Progenitor cell of endocrine pancreas (in vitro differentiated cells): ENCODE measurements at places on chromosomes 7 and 10.

DNA sequence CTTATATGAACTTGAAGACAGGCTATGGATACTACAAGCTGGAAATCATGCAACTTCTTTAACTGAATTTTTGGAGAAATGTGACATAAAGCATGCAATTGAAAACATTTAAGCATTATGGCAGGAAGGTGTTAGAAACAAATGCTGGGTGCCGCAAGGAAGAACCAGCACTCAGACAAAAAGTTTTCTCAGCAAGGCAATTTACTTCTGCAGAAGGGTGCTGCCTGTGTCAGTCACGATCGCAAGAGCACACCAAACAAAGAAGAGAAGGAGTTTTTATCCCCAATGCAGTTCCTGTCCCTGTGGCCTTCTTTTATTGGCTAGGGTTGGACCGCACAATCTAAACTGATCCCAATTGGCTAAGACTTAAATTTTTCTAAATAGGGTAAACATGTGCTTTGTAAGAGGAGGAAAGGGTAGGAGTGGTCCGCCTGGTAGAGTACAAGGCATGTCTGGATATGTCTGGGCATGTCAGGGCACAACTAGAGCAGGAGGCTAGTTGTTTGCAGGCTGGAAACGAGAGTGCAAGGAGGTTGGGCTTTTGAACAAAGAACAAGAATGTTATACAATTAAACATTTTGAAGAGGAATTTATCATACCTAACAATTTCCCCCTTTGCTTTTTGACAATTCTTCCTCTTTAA, 109.6 kb upstream of the FAM3C start:
- no peak overlapping the region for H3K27ac ChIP-seq
- no peaks in the 10 kb centered on the region for H3K27me3 ChIP-seq
- DNase-seq, result no peak
- H3K4me1 ChIP-seq, result no peaks in the 10 kb centered on the region

- peak overlapping the region; percentile 99 for H3K27ac ChIP-seq
- peaks cover 2% of the 10 kb centered on the region for H3K36me3 ChIP-seq
- peak overlapping the region; percentile 94 for H3K4me3 ChIP-seq
Measured at GRCh38 chr7:44999245-45000092, 532 bp upstream of the CCM2 start.

DNA sequence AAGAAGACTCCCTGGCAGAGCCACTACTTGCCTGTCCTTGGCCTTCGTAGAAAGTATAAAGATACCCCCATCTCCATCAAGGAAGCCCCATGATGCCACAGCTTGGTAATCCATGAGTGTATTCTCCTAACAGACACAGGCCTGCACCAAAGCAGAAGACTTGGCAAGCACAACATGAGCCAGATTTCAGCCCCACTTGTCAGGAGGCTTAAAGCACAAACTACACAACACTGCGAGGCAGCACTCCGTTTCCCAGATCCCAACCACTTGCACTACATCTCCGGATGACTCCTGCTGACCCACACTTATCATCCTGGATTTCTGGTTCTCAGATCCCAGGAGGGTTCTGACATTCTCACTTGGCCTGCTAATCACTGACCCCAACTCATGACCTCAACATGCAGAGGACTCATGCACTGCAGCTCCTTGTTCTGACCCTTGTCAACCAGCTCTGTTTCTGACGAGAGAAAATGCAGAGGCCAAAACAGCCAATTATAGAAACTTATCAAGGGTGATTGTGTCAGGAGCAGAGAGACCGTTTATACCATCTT, 100.8 kb downstream of the RELN start:
- no peak overlapping the region for H3K27ac ChIP-seq
- DNase-seq, result no peak
- peaks cover 2% of the 10 kb centered on the region for H3K4me1 ChIP-seq
- no peaks in the 10 kb centered on the region for H3K36me3 ChIP-seq
- peaks cover 8% of the 10 kb centered on the region for H3K27me3 ChIP-seq

DNA sequence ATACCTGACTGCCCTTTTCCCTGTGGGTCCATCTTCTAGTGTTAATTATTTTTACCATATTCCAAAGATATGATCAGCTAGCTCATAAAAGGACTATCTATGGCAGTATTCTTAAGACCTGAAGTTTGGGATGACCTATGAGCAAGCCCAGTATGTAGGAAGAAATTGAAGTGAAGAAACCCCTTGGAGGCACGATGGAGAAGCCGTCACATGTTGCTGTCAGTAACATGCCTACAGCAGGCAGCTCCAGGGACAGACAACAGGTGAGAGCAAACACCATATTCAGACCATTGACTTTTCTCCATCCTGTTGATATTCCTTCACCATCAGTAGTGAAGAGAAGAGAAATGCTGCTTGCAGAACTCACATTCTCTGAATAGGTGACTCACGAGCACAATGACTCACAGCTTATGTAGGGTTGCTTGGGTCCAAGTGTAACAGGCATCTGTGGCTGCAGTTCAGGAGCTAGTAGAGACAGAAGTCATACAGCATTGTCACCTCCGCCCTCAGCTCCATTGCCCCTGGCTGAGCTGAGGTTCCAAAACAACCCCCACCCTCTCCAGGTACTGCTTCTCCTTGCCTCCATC, 8.4 kb upstream of the LYZL2 start:
- no peaks in the 10 kb centered on the region for H3K36me3 ChIP-seq
- peaks cover 2% of the 10 kb centered on the region for H3K4me1 ChIP-seq
- H3K27ac ChIP-seq, result no peak overlapping the region
- peaks cover 8% of the 10 kb centered on the region for H3K27me3 ChIP-seq
- no peak for DNase-seq
- H3K4me3 ChIP-seq, result no peak overlapping the region

- H3K27me3 ChIP-seq, result peaks cover 23% of the 10 kb centered on the region
- H3K27ac ChIP-seq, result peak overlapping the region; percentile 65
- DNase-seq, result no peak
- H3K36me3 ChIP-seq, result no peaks in the 10 kb centered on the region
Measured at GRCh38 chr7:22393913-22394729, 37.2 kb upstream of the RAPGEF5 start.

- H3K27ac ChIP-seq, result peak overlapping the region; percentile 78
- H3K36me3 ChIP-seq, result peaks cover 5% of the 10 kb centered on the region
- H3K27me3 ChIP-seq, result no peaks in the 10 kb centered on the region
- DNase-seq, result peak; percentile 15
Measured at GRCh38 chr7:106736508-106737201, 75.7 kb upstream of the CCDC71L start.

- DNase-seq, result no peak
- H3K27me3 ChIP-seq, result peaks cover 49% of the 10 kb centered on the region
- no peak overlapping the region for H3K4me3 ChIP-seq
- peaks cover 4% of the 10 kb centered on the region for H3K4me1 ChIP-seq
- H3K36me3 ChIP-seq, result peaks cover 4% of the 10 kb centered on the region
- no peak overlapping the region for H3K27ac ChIP-seq
Measured at GRCh38 chr10:14022052-14022451, 308.7 kb downstream of the FRMD4A start.
